ENCODE measurements at places on chromosomes 5 and 9. TPM values are rescaled to one million over a fixed set of nuclear protein-coding genes. Genes with fewer than 3 reads are reported as not detected.

Gene CERT1
- 34.4 TPM for total RNA-seq

Gene SLC36A2
- not detected for total RNA-seq

Gene CDH10
- total RNA-seq: not detected

Gene FAM151B
- 0.24 TPM for total RNA-seq

Gene NOP16
- total RNA-seq: 52.5 TPM

Gene PCDHGA6
- 0.05 TPM for total RNA-seq

GRCh38 chr5:14440223-14440581 is 141.4 kb upstream of the OTULINL start:
- no peaks in the 10 kb centered on the region for H3K36me3 ChIP-seq
- no peak overlapping the region for H3K27ac ChIP-seq
- H3K4me3 ChIP-seq: no peak overlapping the region
- peaks cover 14% of the 10 kb centered on the region for H3K27me3 ChIP-seq

DNA sequence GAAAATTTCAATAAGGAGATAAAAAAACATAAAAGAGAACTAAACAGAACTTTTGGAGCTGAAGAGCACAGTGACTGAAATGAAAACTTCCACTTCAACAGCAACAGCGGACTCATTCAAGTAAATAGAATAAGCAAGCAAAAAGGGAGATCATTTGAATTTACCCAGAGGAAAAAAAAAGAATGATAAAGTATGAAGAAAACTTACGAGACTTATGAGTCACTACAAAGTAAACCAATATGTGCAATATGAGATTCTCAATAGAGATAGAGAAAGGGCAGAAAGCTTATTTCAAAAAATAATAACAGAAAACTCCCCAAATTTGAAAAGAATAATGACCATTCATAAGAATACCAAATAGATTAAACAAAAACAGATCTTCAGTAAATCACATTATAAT is 1605.7 kb upstream of the CDH6 start:
- H3K27me3 ChIP-seq: no peaks in the 10 kb centered on the region
- DNase-seq: no peak
- no peaks in the 10 kb centered on the region for H3K4me1 ChIP-seq
- no peaks in the 10 kb centered on the region for H3K36me3 ChIP-seq

GRCh38 chr9:107118863-107119624 is 164.0 kb upstream of the RAD23B start:
- H3K36me3 ChIP-seq: no peaks in the 10 kb centered on the region
- no peak overlapping the region for H3K27ac ChIP-seq
- H3K27me3 ChIP-seq: peaks cover 5% of the 10 kb centered on the region
- H3K4me1 ChIP-seq: no peaks in the 10 kb centered on the region

DNA sequence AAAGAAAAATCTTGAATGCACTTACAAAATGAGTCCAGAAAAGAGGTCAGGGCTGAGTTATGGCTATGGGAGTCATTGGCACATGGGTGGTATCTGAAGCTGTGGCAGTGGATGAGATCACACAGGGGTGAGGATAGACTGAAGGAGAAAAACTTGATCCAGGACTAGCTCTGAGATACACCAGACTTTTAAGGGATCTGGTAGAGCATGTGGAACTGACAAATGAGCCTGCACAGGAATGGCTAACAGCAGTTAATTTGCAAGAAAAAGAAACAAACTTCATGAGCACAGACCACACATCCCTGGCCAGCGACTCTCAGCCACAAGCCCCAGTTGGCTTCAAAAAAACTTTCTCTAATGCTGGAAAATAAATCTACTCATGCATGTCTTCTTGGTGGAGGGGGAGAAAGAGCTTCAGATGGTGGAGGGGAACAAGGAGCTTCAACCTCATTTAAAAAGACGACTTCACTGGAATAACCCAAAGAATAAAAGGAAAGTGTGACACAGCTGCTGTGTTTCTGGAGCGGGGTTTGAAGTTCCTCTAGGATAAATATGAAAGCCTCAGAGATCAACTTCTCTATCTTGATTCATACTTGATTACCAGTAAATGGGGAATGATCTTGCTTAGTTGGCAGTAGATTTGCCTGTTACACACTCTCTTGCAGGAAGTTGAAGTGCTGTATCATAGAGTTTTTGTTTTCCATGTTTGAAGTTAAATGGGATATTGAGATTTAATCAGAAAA is 33.6 kb downstream of the TNFAIP8 start:
- H3K27ac ChIP-seq: peak overlapping the region; percentile 60
- H3K36me3 ChIP-seq: peaks cover 47% of the 10 kb centered on the region
- H3K27me3 ChIP-seq: no peaks in the 10 kb centered on the region
- peaks cover 87% of the 10 kb centered on the region for H3K4me1 ChIP-seq

DNA sequence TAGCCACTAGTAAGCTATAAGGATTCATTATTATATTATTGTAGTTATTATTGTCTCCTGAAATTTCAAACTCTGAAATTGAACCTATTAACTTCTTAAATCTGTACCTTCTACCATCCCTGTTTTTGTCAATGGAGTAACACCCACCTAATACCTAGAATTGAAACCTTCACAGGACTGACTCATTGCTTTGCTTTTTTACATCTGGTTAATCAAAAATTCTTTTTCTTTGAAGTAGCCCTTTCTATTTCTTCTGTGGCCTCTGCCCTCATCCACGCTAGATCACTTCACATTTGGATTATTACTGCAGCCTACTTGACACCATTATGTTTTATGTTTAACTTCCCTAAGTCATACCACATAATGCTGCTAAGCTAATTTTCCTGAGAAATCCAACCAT is 35.6 kb downstream of the RBM27 start:
- no peak for DNase-seq
- peaks cover 25% of the 10 kb centered on the region for H3K36me3 ChIP-seq
- H3K4me3 ChIP-seq: no peak overlapping the region
- H3K27me3 ChIP-seq: no peaks in the 10 kb centered on the region
- H3K27ac ChIP-seq: no peak overlapping the region

GRCh38 chr5:66960369-66961137 is 236.0 kb downstream of the CD180 start:
- no peak overlapping the region for H3K4me3 ChIP-seq
- H3K27me3 ChIP-seq: no peaks in the 10 kb centered on the region
- no peak overlapping the region for H3K27ac ChIP-seq
- H3K36me3 ChIP-seq: no peaks in the 10 kb centered on the region
- H3K4me1 ChIP-seq: no peaks in the 10 kb centered on the region

- H3K36me3 ChIP-seq: no peaks in the 10 kb centered on the region
- H3K4me1 ChIP-seq: no peaks in the 10 kb centered on the region
- H3K27me3 ChIP-seq: peaks cover 25% of the 10 kb centered on the region
- no peak overlapping the region for H3K27ac ChIP-seq
These were observed 218.9 kb downstream of the EPB41L4A start for GRCh38 chr5:112200131-112200530.

All from activated CD4-positive, alpha-beta memory T cell treated with anti-CD3 and anti-CD28 coated beads for 36 hours (primary cell).